RWPE1 (cell line): ENCODE measurements at places on chromosomes 4 and X.
A peak's percentile ranks its signal among the peaks of the same experiment; 100 is the strongest.

DNA sequence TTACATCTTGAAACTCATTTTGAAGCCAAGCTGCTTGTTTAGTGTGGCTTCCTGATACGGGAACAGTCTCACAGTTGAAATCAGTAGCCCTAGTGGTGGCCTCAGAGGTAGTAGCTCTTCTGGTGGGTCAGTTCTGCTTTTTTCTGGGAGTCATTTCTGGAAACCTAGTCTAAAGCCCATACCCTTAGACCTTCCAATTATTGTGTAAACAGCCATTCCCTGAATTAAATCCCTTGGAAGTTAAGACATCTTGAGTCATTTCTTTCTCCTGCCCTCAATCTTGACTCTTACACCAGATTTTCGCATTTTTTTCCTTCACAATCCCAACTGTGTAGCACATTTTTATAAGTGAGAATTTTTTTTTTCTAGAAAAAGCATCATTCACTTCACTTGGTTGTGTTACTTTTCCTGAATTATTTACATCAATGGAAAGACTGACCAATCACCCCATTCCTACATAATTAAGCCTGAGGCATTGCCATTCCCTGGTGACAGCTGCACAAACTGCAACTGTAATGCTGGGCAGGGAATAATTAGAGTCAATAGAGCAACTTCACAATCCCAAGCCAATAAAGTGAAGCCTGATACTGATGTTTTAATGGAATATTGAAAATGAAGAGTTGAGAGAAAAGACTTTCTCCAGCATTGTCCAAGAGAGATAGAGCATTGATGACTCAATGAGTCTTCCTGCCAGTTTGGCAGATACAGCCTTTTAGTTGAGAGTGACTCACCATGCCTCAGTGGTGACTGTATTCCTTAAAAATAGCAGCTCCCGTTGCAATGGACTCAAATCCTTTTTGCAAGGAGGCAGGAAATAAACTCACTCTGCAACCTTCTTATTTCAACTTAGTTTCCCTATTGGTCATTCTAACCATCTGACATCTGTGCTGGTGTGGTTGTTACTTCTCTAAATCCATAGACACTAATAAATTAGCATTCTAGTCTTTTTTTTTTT is 13.0 kb upstream of the SEPSECS start:
- DNase-seq, result peak; percentile 93

DNA sequence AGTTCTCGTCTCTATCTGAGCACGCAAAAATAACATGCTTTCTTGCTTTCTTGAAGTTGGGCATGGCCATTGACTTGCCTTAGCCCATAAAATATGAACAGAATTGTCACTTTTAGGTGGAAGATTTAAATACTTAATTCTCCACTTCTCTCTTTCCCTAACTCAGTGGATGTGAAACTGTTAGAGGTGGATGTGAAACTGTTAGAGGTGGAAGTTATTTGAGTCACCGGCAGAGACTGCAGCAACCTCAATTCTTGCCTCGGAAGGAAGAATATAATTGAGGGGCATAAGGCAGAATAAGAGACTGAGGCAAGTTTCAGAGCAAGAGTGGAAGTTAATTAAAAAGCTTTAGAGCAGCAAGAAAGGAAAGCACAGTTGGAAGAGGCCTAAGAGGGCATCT is 2.8 kb upstream of the PARM1 start:
- DNase-seq, result no peak

GRCh38 chr4:16573206-16573605 is 325.2 kb downstream of the LDB2 start:
- DNase-seq, result no peak

DNA sequence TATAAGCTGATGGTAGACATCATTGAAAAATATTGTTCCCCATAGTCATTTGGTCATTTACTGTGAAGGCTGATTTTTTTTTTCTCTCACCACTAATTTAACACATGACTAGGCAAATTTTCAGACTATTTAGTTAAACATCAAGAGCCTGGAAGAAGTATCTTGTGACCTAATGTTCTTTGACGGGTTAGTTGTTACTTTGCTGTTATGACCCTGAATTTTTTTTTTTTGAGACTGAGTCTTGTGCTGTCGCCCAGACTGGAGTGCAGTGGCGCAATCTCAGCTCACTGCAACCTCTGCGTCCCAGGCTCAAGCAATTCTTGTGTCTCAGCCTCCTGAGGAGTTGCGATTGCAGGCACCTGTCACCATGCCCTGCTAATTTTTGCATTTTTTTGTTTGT is 67.0 kb downstream of the HPF1 start:
- DNase-seq, result no peak

DNA sequence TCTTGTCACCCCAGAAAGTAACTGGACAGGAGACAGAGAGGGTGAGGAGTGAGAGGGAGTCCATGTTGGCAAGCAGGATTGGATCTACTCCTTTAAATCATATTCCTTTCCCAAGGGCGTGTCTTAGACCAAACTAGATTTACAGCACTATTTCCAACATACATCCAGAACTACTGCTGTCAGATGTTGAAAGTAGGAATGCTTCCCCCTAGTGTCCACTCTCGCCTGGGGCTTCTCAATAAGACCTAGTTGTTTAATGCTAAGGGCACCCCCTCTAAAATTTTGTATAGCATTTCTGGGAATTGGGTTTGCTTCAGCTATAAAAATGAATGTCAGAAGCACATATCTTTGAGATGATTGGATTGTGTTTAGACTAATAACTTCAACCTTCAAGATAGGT is 13.3 kb downstream of the OFD1 start:
- no peak for DNase-seq

- no peak for DNase-seq
Measured at GRCh38 chr4:1448589-1449420, 42.6 kb upstream of the NKX1-1 start.

DNA sequence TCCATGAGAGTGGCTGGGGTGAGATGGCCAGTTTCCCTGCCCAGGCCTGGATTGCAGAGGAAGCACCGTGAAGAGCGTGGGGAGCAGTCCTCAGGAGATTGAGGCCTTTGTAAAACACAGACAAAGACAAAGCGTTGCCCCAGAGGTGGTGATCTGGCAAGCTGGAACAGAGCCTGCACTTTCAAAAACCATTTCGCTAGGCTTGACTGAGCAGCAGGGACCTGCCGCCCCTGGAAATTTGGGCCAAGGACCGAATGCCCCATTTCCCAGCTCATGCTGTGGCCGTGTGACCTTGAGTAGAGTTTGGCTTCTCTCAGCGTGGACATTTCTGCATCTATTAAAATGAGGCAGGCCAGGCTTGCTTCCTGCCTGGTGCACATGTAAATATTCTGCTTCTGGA is 381.4 kb downstream of the BCOR start:
- no peak for DNase-seq

GRCh38 chr4:67468830-67469229 is 76.5 kb downstream of the CENPC start:
- DNase-seq, result no peak

DNA sequence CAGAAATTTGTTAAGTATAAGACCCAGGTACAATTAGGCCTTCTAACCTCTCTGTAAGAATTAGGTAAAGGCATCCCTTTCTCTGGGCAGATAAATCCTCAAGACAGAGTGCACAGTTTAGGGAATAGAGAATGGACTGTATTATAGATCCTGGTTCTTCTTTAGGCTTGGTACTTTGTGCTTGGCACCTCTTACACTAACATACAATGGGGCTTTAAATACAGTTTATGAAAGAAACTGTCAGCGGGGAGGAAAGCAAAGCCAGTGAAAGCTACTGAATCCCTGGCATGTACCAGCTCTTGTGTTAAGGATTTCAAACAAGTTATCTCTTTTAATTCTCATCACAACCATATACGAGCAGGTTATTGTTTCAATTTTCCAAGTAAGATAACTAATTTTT is 1350.0 kb downstream of the ADGRL3 start:
- no peak for DNase-seq

- DNase-seq, result no peak
Measured at GRCh38 chr4:172207258-172207657, 394.1 kb downstream of the GALNTL6 start.

- DNase-seq, result no peak
Measured at GRCh38 chr4:73828956-73829355, 7.5 kb upstream of the CXCL6 start.

- DNase-seq, result no peak
Measured at GRCh38 chr4:167233685-167234315, 494 bp downstream of the SPOCK3 start.

- DNase-seq, result peak; percentile 44
Measured at GRCh38 chr4:16627999-16628398, 270.4 kb downstream of the LDB2 start.

DNA sequence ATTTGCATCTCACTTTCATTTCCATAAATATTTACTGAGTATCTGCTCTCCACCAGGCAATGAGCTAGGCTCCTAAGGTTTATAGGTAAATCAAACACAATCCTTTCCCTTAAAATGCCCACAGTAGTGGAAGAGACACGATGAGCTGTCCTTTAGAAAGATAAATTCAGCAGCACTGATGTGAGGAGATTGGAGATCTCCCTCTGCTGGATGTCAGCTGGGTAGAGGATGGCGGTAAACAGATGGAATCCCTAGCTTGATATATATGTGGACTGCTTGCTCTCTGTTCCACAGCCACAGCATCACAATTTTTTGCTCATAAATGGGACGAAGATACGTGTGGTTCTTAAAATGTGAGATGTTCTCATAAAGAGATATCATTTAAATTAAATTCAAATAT is 216.4 kb upstream of the RASGEF1B start:
- DNase-seq, result peak; percentile 8

DNA sequence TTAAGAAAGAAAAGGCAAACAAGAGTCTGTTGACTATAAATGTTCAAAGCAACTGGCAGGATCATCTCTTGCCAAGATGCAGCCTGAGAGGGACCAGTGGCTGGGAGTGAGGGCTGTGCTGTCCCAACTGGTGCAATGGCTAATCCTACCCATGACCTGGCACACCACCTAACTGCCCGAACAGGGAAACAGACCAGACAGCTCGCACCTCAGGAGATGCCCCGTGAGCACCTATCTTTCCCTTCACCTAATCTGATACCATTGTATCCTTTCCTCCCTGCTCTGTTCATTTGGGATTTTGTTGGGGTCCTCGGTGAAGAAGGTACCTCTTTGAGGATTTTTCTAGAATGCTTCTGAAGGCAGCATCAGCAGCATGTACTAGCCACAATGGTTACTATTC is 206.5 kb upstream of the MAMLD1 start:
- DNase-seq, result no peak

DNA sequence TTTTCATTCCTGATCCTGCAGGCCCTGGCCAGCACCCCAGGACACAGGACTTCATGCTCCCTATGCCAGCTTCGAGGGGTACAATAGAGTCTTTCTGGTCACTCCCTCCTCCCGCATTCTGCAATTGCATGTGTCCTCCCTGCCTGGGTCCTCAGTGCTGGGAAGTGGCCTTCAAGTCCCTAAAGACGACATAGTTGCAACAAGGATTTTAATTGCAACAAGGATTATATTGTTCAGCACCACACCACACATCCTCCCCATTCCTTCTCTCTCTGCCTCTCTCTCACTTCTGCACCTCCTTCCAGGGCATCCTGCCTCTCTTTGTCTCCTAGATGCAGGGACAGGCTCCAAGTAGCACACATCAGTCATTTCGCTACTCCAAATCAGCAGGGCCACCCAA is 25.5 kb downstream of the SCD5 start:
- no peak for DNase-seq

- DNase-seq, result peak; percentile 19
Measured at GRCh38 chr4:169658196-169658595, 37.8 kb downstream of the CLCN3 start.
